ENCODE measurements at places on chromosomes 3 and 15. TPM values are rescaled to one million over a fixed set of nuclear protein-coding genes. Genes with fewer than 3 reads are reported as not detected.

The HYAL1 gene
- total RNA-seq: 5.0 TPM

The CCR3 gene
- not detected for total RNA-seq

The CHRFAM7A gene
- total RNA-seq: 2.0 TPM

DNA sequence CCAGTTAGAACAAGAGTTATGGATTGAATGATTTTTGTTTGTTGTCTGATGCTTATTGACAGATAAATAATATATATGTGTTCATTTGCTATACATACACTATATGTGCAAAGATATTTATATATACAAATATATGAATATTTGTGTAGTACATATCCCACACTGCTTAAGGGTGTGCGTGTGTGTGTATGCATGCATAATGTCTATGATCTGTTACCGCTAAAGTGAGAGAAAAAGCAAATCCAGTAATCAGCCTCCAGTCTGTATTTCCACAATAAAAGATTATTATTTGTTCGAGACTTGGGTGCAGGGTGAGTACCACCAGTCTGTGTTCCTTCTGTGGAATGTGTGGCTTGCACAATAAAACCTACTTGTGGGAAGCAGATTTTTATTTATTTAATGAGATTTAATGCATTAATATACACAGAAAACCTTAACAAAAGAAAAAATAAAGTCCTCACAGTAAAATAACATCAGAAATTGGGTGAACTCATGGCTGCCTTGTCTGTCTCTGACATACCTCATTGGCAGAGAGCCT is 366.0 kb upstream of the TBL1XR1 start:
- H3K4me3 ChIP-seq: no peak overlapping the region
- no peak overlapping the region for H3K27ac ChIP-seq
- DNase-seq: peak; percentile 61
- H3K36me3 ChIP-seq: no peaks in the 10 kb centered on the region
- no peaks in the 10 kb centered on the region for H3K27me3 ChIP-seq
- no peaks in the 10 kb centered on the region for H3K4me1 ChIP-seq

DNA sequence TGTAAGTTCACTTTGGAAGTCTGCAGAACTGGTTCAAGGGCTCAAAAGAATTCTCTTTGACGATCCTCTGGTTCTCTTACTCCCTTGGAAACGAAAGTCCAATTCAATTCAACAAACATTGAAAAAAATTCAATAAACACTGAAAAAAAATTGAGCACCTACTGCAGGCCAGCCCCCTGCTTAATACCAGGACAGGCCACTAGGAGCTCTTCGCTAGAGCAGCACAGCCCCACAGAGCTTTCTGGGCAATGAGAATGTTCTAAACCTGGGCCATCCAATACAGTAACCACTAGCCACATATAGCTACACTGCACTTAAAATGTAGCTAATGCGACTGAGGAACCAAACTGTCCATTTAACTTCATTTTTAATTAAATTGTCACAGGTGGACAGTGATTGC is 50.4 kb upstream of the DCLK3 start:
- H3K27me3 ChIP-seq: no peaks in the 10 kb centered on the region
- no peak overlapping the region for H3K4me3 ChIP-seq
- H3K4me1 ChIP-seq: peaks cover 39% of the 10 kb centered on the region
- peak overlapping the region; percentile 86 for H3K27ac ChIP-seq
- no peak for DNase-seq
- H3K36me3 ChIP-seq: no peaks in the 10 kb centered on the region

GRCh38 chr3:46359733-46360493 is 6.0 kb downstream of the CCR2 start:
- no peak overlapping the region for H3K4me3 ChIP-seq
- H3K4me1 ChIP-seq: peaks cover 4% of the 10 kb centered on the region
- H3K36me3 ChIP-seq: no peaks in the 10 kb centered on the region

DNA sequence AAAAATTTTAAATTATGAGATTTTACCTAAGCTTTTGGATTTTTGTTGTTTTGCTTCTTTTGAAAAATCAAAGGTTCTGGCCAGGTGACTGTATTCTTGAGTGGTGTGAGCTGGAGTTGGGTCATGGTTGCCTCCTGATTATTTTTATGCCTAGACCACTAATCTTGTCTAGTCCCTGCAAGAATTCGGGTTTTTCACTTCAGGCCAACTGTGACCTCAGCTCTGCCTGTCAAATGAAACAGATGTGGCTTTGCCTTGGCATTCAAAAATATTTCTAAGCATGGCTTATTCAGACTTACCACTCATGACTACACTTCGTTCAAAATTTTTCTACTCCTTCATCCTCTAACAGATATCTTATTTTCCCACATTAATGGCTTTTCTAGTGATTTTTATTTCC is 25.4 kb upstream of the CDV3 start:
- no peak overlapping the region for H3K4me3 ChIP-seq
- peaks cover 12% of the 10 kb centered on the region for H3K4me1 ChIP-seq
- peak overlapping the region; percentile 93 for H3K27ac ChIP-seq
- no peaks in the 10 kb centered on the region for H3K27me3 ChIP-seq
- no peak for DNase-seq

GRCh38 chr3:114799816-114800215 is 347.3 kb downstream of the ZBTB20 start:
- no peaks in the 10 kb centered on the region for H3K27me3 ChIP-seq
- H3K36me3 ChIP-seq: no peaks in the 10 kb centered on the region
- no peaks in the 10 kb centered on the region for H3K4me1 ChIP-seq

GRCh38 chr3:70712449-70713082 is 400.1 kb upstream of the MDFIC2 start:
- no peak for DNase-seq
- no peaks in the 10 kb centered on the region for H3K4me1 ChIP-seq
- H3K27me3 ChIP-seq: no peaks in the 10 kb centered on the region
- H3K27ac ChIP-seq: no peak overlapping the region
